Central memory CD8-positive, alpha-beta T cell (primary cell): ENCODE measurements at places on chromosomes 16 and 17.

DNA sequence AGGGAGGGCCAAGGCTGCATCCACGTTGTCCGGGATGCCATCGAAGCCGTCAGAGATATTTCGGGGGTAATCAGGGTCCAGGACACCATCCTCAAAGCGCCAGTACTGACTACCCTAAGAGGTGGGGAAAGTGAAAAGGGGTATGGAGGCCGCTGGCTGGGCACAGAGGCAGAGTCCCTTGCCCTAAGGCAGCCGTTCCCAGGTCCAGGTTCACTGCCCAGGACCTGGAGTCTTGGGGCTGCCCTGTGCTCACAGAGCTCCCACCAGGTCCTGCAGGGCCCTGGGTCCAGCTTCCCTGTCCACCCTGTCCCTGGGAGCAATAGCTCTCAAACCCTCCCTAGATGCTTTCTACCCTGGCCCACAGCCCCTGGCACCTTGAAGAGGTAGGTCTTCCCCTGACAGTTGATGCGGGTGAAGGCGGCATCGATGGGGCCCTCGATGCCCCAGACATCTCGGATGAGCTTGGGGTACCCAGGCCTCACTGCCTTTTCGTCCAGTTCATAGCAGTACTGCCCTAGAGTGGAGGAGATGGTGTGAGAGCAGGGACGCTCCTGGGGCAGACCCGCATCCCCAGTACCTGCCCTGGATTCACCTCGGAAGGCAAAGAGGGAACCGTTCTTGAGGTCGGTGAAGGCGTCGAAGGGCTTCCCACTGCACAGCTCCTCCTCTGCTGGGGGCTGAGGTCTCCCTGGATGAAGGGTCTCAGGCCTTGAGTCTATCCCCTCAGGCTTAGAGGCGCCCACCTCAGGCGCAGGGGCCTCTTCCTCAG lies 1.0 kb downstream of the VTN start:
- peaks cover 7% of the 10 kb centered on the region for H3K36me3 ChIP-seq
- H3K27ac ChIP-seq: no peak overlapping the region
- no peak for DNase-seq
- peaks cover 22% of the 10 kb centered on the region for H3K4me1 ChIP-seq
- H3K4me3 ChIP-seq: no peak overlapping the region
- no peaks in the 10 kb centered on the region for H3K27me3 ChIP-seq

DNA sequence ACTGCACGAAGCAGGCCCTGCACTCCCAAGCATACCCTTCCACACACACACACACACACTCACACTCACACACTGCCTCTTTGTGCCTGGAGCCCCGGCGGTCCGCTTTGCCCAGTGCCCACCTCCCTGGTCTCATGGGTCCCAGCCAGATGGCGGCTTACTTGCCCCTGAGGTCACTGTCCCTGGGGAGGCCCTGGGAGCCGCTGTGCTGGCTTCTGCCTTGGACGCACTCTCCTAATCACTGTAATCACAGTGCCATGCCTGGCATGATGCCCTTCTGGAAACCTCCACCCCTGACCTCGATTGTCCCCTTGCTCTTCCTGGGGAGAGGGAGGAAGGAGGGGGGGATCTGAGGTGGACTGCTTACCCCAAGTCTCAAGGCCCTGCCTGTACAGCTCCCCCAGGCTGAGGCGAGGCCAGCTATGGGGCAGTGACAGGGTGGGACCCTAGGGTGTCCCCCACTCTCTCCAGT lies 36.0 kb downstream of the ARHGAP23 start:
- no peak overlapping the region for H3K27ac ChIP-seq
- no peaks in the 10 kb centered on the region for H3K36me3 ChIP-seq
- no peak for DNase-seq
- H3K27me3 ChIP-seq: peaks cover 9% of the 10 kb centered on the region
- H3K4me1 ChIP-seq: no peaks in the 10 kb centered on the region

- no peak overlapping the region for H3K4me3 ChIP-seq
- no peaks in the 10 kb centered on the region for H3K36me3 ChIP-seq
- DNase-seq: no peak
- H3K27me3 ChIP-seq: no peaks in the 10 kb centered on the region
- no peaks in the 10 kb centered on the region for H3K4me1 ChIP-seq
- no peak overlapping the region for H3K27ac ChIP-seq
These were observed 949.6 kb upstream of the GOT2 start for GRCh38 chr16:59683709-59684108.

- no peak overlapping the region for H3K4me3 ChIP-seq
- no peaks in the 10 kb centered on the region for H3K27me3 ChIP-seq
- H3K4me1 ChIP-seq: peaks cover 11% of the 10 kb centered on the region
- no peak overlapping the region for H3K27ac ChIP-seq
- no peak for DNase-seq
These were observed 3.8 kb downstream of the MYO1D start for GRCh38 chr17:32873114-32873513.
